ENCODE measurements at places on chromosomes 2 and 18.

DNA sequence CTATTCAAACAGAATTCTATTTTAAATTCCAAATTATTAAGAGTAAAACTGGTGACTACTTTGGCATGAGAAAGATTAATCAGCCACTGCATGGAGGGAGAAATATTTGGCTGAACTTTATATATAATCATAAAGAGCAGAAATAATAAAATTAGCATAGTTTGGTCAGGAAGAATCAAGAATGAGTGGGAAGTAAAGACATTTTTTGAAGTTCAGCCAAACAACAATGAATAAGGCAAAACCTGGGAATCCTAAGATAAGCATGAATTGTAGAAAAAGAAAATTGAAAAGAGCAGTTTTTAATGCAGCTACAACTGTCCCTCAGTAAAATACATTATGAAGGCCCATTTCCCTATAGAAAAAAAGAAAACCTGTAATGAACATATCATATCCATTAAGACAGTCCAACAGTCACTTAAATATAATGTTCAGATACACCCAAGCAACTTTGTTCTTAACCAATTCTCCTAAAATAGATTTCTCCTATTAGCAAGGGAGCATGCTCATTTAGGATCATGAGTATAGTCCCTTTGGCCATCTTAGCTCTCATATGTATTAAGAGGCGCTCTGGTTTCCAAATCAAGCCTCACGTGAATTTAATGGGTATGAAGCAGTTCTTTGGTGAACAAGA lies 6.5 kb downstream of the TMEM17 start:
- DNase-seq: no peak

- DNase-seq: no peak
These were observed 53.7 kb downstream of the HS1BP3 start for GRCh38 chr2:20596973-20597859.

DNA sequence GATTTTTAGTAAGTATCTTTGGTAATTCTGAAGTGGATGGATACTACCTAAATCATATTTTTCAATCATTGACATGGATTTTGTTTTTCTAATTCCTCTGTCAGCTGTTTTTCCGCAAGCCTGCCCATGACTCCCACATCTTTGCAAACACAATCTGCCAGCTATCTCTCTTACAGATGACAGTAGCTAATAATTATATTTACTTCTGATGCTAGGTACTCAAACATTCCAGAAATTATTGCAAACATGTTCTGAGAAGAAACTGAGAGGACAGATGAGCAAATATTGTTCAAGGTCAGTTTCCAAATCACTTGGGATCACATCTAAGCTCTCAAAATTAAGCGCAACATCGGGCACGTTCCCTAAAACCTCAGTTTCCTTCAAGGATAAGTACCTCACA lies 270.0 kb upstream of the CDH19 start:
- DNase-seq: no peak

GRCh38 chr18:51639541-51639940 lies 442.1 kb upstream of the MEX3C start:
- DNase-seq: no peak

DNA sequence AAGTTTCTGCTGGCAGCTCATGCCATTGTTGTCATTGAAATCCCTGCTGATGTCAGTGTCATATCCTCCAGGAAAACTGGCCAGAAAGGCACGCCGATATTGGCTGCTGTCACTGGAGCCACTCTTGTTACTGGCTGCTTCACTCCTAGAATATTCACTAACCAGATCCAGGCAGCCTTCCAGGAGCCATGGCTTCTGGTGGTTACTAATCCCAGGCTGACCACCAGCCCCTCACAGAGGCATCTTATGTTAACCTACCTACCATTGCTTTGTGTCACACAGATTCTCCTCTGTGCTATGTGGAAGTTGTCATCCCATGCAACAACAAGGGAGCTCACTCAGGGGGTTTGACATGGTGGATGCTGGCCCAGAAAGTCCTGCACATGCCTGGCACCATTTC lies 27.0 kb upstream of the MTX2 start:
- no peak for DNase-seq

DNA sequence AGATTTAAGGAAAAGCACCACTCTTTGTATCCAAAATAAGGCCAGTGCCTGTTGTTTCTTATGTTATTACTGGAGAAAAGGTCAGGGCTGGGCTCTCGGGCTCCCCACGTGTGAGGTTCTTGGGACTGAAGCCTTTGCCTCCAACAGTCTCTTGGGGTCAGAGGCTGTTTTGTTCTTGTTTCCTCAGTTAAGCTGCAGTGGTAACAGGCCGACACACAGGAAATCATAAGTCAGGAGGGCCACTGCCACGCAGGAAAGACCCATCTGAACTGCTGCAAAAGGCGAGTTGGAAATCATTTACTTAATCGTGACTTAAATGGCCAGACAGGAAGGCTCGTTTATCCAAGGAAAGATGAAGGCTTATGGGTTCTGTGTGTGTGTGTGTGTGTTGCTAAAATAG lies 30.3 kb upstream of the IL37 start:
- DNase-seq: no peak

- no peak for DNase-seq
These were observed 90.4 kb downstream of the SCN3A start for GRCh38 chr2:165113414-165113813.

DNA sequence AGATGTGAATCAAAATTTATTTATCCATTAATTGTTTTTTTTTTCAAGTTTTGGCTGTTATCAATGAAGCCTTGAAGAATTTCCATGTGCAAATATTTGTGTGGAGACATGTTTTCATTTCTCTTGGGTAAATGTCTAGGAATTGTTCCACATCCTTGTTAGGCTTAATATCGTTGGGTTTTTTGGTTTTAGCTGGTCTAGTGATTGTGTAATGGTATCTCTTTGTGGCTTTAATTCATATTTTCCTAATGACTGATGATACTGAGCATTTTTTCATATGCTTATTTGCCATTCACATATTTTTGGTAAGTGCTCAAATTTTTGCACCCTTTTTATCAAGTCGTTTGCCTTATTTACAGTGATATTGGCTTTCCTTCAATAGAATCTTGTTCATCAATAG lies 250.3 kb upstream of the EPHA4 start:
- DNase-seq: no peak

DNA sequence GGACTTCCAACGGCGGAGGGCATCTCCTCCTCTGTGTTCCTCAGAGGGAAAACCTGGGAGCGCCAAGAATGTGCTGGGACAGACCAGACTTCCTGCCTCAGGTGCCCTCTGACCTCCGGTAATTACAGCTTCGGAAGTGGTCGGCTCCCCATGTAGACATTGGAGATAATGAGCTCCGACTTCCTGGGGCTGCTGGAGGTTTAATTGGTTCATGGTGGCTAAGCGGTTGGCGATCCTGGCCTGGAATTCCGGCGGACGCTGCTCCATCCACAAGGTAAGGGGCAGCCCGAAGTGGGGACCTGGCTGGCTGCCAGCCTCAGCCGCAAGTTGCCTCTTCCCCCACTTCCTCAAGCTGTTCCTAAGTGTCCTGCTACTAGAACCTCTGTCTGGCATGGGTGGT lies 83.2 kb upstream of the EPC2 start:
- no peak for DNase-seq

DNA sequence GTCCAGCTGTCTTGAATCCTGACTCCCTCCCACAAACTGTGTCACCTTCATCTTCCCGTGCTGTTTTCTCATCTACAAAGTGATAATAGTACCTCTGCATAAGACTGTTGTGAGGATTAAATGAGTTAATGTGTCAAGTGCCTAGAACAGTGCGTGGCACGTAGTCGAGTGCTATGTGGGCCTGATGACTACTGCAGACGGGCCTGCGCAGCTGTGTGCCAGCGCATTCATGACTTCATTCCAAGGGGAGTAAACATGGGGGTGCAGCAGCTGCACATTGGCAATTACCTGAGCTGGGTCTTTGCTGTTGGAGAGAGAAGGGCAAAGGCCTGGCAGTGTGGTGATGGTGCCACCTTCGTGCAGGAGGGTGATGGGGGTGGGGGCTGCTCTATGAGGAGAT lies 5.0 kb downstream of the TEX44 start:
- DNase-seq: no peak

DNA sequence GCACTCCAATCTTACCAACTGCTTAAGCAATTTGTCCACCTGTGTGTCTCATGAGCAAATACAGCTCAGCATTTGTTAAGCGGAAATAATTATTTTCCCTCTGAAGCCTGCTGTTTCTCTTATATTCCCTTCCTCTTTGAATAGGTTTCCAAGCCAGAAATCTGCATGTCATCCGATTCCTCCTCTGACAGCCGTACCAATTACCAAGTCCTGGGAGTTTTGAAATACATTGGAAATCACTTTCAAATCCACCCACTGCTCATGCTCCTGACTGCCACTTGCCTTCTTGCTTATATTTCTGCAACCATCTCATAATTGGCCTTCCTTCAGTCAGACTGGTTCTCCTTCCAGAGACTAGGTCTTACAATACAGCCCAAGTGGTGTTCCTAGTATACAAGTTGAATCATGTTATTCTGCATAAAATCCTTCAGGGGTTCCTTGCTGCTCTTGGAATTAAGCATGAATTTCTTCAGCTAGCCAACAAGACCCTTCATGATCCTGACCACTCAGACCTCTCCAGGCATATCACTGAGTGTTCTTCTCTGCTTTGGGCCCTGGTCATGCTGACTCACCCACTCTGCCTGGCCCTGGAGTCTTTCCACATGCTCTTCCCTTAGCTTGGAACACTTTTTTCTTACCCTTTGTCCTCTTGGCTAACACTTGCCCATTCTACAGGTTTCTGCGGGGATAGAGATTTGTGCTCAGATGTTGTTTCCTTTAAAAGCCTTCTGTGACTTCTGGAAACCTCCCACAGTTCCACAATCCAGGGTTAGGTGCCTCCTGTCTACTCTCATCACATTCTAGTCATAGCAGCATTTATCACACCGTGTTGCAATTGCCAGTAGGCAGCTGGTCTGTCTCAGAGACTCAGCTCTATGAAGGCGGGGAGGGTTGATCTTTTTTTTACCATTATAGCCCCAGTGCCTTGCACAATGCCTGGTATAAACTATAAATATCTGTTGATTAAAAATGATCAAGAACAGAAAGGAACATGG lies 157.6 kb downstream of the ARL6IP6 start:
- no peak for DNase-seq

DNA sequence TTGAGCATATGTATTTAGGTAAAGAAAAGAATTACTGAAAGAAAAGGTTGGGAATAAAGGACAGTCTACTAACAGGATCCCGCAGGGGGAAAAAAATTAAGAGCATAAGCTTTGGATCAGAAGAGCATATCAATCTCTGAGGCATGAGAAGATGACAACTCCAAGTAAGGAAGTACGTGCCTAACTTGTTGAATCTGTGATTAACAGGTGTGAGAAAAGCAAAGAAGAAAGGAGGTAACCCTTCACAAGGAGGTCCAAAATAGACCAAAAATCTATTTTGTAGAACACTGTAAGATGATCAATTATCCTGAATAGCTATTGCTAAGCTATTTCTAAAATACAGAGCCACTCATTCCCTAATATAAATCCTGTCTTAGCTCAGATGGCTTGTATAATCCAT lies 32.8 kb downstream of the TRIP12 start:
- DNase-seq: no peak

- DNase-seq: no peak
These were observed 15.0 kb upstream of the CTAGE1 start for GRCh38 chr18:22432657-22433137.

DNA sequence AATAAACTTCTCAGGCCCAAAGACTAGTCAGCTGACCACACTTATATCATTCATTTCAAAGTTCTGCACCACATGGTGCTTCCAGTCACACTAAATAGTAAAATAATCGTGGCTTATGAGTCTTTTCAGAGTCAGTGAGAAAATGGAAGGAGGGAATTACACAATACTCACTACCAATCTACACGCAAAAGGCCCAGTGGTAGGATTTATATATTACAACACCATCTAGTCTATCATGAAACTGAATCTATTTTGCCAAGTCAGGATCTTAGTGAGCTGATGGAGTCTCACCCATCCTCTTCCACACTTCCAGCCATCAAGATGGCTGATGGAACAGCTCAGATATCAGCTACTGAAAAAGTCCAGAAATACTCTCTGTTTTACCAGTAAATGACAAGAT lies 21.9 kb downstream of the INO80D start:
- DNase-seq: no peak

DNA sequence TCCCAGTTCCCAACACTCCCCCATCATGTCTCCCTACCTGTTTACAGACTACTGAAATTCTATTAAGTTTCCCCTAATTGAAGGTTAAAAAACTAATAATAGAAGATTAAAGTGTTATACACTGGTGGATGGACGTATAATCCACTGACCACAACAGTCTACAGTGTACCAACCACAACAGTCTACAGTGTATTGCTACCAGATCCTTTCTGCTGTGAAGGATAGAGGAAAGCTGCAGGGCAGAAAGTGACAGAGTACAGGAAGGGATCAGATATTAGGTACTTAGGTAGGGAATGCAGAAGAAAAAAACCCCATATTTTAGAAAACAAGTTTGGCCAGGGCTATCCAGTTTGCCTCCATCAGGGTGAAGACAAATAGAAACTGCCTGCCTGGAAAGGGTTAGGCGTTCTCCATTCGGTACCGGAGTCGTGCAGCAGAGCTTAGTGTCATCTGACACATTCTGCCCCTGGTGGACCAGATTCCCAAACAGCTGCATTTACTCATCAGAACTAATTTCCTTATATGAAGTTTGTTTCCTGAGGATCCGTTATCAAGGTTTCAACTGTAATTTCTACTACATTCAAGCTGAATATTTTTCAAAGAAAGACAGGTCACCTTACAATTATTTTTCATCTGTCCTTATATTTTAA lies 49.9 kb downstream of the KLF7 start:
- DNase-seq: no peak

DNA sequence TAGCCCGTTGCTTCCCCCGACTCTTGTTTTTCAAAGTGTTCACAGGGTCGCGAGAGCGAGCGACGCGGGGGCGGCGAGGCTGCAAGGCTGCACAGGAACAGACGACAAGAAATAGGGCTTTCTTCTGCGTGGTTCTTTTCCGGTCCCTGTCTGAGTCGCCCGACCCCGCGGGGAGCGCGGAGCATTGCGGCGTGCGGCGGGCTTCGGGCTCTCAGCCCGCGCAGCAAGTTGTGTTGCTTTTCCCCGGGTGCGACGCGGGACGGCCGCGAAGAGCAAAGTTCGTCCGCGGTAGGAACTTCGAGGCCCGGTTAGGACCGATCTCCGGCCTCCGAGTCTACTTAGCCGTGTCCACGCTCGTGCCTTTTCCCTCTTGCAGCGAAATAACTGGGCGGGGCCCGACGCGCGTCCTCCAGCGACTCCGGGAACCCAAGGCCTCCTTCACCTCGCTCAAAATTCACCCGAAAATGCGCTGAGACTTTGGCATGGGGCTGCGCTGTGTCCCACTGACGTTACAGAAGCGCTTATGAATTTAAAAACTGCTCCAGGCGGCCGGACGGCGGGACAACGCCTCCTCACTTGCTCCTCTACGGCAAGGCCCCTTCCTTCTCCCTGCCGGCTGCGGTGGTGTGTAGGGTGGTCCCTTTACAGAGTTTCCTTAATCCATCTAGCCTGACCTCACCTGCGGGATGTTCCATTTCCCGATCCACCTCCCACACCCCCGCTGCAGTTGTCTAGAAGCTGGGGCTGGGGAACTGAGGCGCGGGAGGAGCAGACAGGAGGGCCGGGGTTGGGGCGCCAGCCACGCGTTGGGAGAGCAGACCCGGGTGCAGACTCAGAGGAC lies 1.5 kb upstream of the BCL2L11 start:
- no peak for DNase-seq

All from stimulated activated CD8-positive, alpha-beta memory T cell treated with anti-CD3 and anti-CD28 coated beads, Interleukin-4, amount 100 ng/mL, for 1 hour (primary cell).